CD4-positive, alpha-beta T cell treated with Interleukin-2 at 100 ng/mL for 4 hours (primary cell): ENCODE measurements at places on chromosomes 3 and 15.
A peak's percentile ranks its signal among the peaks of the same experiment; 100 is the strongest.

- DNase-seq = no peak
Observed at GRCh38 chr15:87357637-87358313, 898.8 kb downstream of the NTRK3 start.

- no peak for DNase-seq
Observed at GRCh38 chr15:32822739-32823138, 104.9 kb downstream of the GREM1 start.

GRCh38 chr15:76994971-76995945 lies at the start of gene PSTPIP1:
TSS of gene PSTPIP1 (plus strand) at chr15:76995126. CDS start at chr15:76995574, 448 bp downstream.
- peak; percentile 68 for DNase-seq

DNA sequence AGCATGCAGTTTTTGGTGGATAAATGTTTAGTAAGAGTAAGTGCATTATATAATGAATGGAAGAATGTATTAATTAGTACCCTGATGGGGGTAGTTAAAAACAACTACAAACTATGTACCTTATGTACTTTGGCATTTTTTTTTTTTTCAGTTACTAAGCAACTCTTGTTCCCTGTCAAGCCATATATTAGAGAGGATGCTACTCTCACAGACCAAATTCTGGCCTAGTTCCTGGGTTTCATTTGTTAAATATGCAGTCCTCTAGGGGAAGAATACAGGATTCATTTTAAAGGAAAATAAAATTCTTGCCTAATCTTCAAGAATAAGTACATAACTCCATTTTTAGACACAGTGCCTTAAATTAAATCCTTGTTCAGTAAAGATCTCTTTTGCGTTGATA lies 16.9 kb downstream of the FAM98B start:
- DNase-seq = no peak

DNA sequence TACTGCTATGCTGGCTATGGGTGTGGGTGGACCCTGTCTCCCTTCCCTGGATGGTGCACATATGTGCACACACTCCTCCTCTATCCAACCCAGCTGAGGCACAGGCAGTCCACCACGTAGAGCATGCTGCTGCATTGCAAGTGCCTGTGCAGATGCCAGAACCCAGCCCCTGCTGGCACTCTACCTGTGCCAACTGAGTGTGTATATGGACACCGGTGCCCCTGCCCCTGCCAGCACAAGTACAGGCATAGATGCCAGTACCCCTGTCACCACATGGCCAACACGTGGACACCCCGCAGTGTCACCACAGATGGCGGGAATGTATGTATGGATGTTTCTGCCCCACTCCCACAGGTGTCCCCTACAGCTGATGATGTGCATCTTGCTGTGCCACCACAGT lies 216.5 kb downstream of the ISL2 start:
- no peak for DNase-seq

DNA sequence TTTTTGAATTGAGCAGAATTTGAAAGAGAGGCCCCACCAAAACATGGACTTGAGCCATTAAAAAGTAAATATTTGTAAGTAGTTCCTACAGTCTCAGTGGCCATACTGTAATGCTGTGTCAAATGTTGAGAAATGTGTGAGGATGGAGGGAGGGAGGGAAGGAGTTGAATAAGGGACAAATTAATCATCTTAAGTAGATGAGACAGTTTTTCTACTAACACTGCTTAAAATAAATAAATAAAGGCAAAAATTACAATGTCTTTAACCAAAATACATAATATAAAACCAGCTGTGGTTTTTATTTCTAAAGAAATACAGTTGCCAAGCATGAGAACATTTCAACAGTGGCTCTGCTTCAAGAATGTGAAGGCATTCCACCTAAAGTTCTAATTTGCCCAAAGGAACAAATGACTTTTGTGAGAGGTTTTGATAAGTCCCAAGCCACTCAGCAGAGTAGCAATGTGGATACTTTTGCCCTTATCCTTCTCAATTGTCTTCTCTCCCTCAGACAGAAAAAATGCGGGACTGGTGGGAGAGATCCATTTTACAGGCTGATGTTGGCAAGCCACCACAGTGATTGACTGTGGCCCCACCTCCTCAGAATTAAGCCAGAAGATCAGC lies 427.0 kb upstream of the RARB start:
- no peak for DNase-seq

DNA sequence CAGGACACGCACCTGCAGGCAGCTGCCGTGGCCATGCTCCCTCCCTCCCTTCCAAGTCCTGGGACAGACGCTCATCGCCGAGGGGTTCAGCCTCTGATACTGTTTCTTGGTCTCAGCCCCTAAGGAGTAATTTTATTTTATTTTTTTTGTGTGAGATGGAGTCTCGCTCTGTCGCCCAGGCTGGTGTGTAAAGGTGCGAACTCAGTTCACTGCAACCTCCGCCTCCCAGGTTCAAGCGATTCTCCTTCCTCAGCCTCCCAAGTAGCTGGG lies 53.7 kb downstream of the ADAMTS7 start:
- no peak for DNase-seq

- DNase-seq = no peak
Observed at GRCh38 chr3:94615275-94616065, 552.6 kb downstream of the NSUN3 start.

- DNase-seq = no peak
Observed at GRCh38 chr3:112379020-112379690, 46.2 kb downstream of the CD200 start.

DNA sequence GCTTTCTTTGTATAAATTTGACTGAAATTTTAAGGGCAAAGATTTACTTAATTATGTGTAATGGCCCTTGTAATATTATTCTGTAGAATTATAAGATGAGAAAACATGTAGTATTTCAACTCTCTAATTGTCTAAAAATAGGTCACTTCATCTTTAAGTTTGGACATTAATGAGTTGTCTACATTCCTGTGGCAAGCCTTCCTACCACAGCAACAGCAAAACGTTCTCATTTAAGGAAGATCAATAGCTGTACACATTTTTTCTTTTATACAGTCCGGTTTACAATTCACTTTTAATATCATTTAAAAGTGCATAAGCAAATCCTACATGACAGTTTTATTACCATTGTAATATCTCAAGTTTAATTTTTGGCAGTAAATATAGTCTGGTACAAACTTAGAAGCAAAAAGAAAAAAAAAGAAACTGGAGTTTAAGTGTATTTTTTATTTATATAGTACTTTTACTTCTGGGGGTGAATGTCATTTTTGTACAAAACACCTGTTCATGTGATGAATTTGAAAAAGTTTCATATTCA lies 501.8 kb downstream of the ZPLD1 start:
- DNase-seq = no peak
